ENCODE measurements at places on chromosomes 12 and 14. TPM values are rescaled to one million over a fixed set of nuclear protein-coding genes. Genes with fewer than 3 reads are reported as not detected.
A peak's percentile ranks its signal among the peaks of the same experiment; 100 is the strongest.

- no peak for DNase-seq
Measured at GRCh38 chr14:32914391-32914790, 24.3 kb upstream of the NPAS3 start.

- peak; percentile 7 for DNase-seq
Measured at GRCh38 chr12:2064071-2064507, 11.3 kb downstream of the CACNA1C start.

DNA sequence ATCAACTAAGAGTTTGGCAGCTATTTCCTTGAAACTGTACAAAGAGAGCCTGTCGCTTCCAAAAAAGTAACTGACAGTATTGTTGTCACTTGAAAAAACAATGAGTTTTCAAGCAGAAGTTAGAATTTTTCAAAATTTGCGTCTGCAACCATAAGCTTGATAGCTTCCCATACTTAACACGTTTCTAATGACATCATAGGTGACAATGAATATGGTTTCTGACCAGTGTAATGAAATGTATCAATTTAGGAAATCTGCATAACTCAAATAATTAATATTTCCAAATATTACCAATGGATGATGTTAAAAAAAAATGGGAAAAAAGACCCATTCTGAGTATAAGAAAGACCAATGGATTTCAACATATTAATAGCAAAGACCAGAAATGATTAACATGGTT is 165.4 kb upstream of the CRY1 start:
- no peak for DNase-seq

GRCh38 chr14:103692159-103692558 is 23.1 kb downstream of the XRCC3 start:
- DNase-seq = no peak

DNA sequence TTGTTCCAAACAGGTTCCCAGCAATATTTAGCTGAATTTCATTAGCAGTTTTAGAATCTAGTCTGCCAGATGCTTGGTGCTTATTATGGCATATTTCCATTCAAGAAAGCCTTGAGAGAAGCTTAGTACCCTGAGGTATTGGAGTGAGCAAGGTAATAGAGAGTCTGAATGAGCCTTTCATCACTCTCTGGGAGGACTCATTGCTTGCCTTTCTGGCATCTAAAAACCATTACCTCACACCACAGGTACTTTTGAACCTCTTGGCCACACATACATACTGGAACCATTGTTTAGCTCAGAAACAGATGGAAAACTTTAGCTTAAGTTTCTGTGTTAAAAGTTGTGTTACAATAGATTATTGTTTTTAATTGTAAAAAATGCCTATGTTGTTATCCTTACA is 27.4 kb upstream of the KCNH3 start:
- no peak for DNase-seq

PNN gene
- 111 TPM for total RNA-seq

KCNC2 gene
- not detected for total RNA-seq

PCED1B gene
- total RNA-seq = 117 TPM

Data from activated naive CD8-positive, alpha-beta T cell treated with anti-CD3 and anti-CD28 coated beads for 36 hours (primary cell).